Hematopoietic multipotent progenitor cell treated with erythropoietin and hydrocortisone succinate and interleukin-3 and kit ligand, for 8 days (in vitro differentiated cells): ENCODE measurements at places on chromosomes 3 and 15.

DNA sequence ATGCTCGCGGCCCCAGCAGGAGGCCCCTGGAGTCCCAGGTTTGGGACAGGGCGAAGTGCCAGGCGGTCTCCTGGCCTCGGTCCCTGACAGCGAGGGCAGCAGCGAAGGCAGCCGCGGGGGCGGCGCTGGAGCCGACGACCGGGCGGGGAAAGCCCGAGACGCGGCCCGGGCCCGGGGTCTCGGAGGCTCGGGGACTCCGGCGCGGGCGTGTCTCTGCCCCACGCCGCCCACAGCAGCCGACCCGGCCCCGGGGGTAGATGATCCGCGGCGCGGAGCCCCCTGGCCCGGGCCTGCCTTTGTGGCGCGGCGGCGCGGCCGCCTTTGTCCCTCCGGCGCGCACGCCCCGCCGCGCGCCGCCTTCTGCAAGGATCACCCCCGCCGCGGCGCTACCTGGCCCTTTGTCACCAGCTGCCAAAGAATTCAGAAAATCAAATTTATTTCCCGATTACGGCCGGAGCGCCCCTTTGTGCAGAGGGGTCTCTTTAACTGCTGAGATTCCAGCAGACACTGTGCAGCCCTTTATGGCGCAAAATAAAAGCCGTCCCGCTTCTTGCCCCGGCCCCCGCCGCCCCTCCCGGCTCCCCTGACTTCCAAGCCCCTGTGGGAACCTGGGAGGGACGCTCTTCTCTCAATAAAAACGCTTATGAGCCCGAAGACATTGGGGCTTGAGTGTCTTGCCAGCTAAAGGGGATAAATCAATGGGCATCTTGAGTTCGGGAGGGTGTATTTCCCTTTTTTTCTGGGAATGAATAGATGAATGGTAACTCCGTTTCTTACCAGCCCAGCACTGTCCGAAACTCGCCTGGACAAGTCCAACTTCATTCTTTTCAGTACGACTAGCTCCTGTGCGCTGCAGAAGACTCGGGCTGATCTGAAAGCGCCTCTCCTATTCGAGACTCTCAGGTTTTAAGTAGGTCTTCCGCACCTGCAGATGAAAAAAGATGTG, 68.4 kb downstream of the HES1 start:
- peak; percentile 44 for DNase-seq

DNA sequence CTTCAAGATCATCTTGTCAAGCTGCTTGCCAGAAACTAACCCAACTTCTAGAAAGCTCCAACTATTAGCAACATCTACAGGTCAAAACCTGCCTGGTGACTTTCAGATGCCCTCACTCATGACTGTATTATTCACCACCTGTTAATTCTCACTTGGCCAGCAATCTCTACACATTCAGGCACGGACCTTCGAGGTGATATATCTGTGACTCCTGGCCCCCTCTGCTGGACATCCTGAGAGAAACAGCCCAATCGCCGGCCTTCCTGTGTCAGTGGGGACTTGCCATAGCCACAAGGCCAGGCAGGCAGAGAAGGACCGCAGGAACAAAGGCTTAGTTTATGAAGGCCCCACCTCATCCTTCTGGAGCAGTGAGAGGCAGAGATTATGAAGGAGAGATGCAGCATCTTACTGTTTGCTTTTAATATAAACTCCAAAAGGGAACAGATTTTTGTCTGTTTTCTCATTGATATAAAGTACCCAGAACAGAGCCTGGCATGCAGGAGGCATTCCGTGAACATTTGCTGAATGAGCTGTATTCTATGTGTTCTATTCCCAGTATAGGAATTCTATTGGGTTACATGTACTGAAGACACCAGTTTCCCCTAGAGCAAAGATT, 24.4 kb upstream of the OCA2 start:
- DNase-seq, result peak; percentile 70

GRCh38 chr15:86076468-86076867, 3.2 kb upstream of the AGBL1 start:
- DNase-seq, result no peak

DNA sequence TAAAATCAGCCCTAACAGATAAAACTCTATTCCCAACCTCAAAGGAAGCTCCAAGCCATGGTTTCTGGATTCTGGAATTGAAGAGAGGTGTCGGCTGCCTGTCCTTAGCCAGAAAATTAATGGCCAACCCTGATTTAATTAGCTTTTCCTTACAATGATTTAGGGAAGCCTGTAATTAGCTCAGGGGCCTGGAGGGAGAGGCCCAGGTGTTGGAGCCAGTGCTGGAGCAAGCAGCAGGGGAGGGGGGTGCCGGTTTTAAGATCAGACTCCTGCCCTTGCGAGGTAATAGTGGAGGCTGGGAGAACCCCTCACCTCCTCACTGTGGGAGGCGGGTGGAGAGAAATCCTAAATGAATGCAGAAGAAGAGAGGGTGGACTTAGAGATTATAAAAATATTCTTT, 14.7 kb upstream of the ATP2B2 start:
- no peak for DNase-seq
